ENCODE measurements at places on chromosomes 2 and 18.

- DNase-seq = no peak
Measured at GRCh38 chr2:209094221-209094620, 329.6 kb upstream of the MAP2 start.

DNA sequence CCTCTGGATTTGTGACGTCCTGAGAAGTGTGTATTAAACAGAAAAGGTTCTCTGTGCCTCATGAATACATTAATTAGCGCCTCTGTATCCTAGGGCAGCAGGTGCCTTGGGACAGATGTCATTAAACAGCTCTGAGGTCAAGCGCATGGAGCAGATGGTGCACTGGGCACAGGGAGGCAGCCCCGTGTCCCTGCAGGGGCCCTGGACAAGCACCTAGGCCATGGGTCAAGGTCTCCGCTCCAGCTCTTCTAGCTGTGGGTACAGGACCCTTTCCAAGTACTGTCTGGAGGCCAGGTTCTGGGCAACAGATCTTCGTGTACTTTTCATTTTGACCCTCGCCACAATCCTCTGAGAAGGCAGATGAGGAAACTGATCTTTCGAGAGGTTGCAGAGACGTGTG is 126.4 kb downstream of the KCTD1 start:
- no peak for DNase-seq

DNA sequence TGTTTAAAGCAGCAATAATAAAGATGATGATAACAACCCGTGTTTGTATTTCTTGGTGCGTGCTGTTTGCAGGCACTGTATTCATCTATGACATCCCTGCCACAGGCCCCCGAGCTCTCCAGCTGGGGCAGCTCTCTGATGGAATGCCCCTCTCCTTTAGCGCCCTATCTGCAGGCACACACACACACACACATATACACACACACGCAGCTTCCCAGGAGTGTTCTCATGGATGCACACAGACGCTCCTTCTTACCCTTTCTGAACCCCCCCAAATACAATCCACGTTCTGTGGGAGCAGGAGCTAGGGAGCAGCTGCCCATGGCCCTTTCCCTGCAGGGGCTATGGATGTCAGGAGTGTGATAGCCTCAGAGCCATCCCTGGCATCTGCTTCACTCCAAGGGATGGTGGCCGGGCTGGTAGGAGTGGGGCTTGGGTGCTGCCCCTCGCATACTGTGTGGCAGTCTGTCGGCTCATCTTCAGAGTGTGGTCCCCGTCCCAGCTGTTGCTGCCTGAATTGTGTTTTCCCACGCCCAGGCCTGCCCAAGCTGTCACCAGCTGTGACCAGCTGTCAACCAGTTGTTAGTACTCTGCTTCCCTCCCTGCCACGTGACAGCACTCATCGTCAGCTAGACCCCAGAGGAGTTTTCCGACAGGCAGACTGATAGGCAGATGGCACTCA is 50.8 kb upstream of the MYCN start:
- no peak for DNase-seq

DNA sequence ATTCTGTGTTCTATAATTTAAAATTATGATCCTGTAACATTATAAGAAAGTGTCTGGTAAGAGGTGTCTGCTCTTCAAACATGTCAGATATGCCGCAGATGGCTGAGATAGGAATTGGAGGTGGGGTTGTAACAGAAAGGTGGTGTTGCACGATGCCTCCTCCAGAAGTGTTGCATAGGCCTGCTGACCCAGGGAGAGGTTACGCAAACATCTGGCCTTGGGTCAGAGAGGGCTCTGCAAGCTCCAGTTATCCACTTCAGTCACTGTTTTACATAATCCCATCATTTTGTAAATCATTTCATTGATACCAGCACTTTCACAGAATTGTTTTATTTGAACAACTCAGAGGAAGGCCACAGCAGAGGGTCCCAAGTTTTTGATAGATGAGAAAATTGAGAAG is 256.5 kb downstream of the OSR1 start:
- no peak for DNase-seq

- no peak for DNase-seq
Measured at GRCh38 chr2:1744151-1744445, 217 bp downstream of the PXDN start.

- DNase-seq = peak; percentile 19
Measured at GRCh38 chr2:167756446-167756845, 490.9 kb downstream of the STK39 start.

GRCh38 chr2:387980-388421 is 100.1 kb upstream of the ALKAL2 start:
- DNase-seq = no peak

DNA sequence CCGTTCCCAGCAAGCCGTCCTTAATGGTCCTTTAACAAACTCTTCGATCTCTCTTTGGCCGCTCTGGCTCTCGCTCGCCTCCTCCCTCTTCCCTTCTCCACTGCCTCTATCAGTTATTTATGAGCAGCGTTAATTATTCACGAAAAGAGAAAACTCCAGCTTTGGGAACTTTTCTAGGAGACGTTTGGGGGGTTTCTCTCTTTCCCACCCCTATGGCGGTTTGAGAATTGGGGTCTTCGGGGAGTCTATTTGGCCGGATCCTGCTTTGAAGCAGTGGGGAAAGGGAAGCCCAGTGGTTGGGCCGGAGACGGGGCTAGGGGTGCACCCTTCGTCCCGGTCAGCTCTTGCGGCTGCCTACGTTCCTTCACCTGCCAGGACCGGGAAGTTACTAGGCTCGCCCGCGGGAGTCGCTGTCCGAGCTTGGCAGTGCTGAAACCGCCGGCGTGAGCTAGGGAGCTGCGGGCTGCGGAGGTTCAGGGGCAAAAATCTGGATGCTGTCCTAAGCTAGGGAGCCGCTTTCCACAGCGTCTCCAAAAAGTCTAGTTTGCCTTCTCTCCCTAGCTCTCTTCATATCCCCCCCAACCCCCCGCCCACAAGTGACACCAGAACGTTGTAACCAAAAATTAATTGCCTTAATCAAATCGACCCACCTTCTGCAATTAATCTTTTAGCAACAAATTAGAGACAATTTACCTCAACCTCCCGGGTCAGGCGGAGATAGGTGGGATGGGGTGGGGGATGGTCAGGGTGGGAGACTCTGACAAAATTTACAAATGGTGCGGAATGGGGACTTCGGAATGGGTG is 8.9 kb upstream of the SKOR2 start:
- DNase-seq = no peak

DNA sequence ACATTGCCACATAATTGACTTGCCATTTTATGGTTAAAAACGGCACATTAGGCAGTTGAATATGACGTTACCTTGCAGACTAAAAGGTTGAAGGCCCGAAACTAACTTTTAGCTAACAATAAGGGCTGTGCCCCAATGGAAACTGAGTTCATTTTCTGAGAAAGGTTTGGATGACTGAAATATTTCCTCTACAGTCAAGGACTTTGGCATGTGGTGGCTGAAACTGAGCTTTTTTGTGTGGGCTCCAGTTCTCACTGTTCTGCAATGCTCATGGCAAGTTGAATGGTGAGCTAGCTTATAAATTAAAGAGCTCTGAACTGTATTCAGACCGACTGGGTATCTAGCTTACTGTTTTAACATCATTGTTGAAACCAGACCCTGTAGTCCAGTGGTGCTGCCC is 23.8 kb upstream of the TXNDC2 start:
- no peak for DNase-seq
